Heart right ventricle (tissue), 16 donors: ENCODE measurements at places on chromosomes 16 and 17.

GRCh38 chr17:46722662-46723285 lies 95.7 kb downstream of the WNT3 start:
- DNase-seq = no peak
- peaks cover 34% of the 10 kb centered on the region for H3K36me3 ChIP-seq
- no peak overlapping the region for H3K27ac ChIP-seq
- no peaks in the 10 kb centered on the region for H3K27me3 ChIP-seq
- H3K4me3 ChIP-seq = no peak overlapping the region

- H3K27me3 ChIP-seq = no peaks in the 10 kb centered on the region
- no peaks in the 10 kb centered on the region for H3K36me3 ChIP-seq
- no peak for DNase-seq
- H3K27ac ChIP-seq = no peak overlapping the region
Measured at GRCh38 chr17:21201298-21201595, 12.7 kb downstream of the TMEM11 start.

DNA sequence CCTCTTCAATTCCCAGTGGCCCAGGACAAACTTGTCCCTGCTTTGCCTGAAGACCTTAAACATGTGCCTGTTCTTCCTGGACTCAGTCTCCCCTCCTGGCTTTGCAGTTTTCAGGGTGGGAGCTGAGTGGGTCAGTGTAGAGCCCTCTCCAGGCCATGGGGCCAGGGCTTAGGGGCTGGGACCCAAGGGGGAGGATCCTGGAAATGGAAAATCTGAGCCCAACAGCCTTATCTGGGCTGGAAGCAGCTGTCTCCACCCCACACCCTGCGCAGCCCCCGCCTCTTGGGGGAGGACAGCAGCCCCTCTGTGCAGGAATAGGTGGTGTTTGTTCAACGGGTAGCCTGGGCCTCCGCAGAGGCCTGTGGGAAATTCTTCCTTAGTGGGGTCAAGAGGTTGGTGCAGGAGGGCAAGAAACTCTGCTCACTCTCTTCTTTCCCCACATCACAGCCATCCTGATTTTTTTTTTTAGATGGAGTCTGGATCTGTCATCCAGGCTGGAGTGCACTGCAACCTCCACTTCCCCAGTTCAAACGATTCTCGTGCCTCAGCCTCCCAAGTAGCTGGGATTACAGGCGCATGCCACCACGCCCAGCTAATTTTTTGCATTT lies 6.8 kb upstream of the SMTNL2 start:
- no peak overlapping the region for H3K27ac ChIP-seq
- peaks cover 16% of the 10 kb centered on the region for H3K4me1 ChIP-seq
- H3K36me3 ChIP-seq = no peaks in the 10 kb centered on the region
- H3K4me3 ChIP-seq = no peak overlapping the region
- DNase-seq = no peak

- no peak for DNase-seq
- no peaks in the 10 kb centered on the region for H3K4me1 ChIP-seq
- no peak overlapping the region for H3K27ac ChIP-seq
- no peaks in the 10 kb centered on the region for H3K36me3 ChIP-seq
- H3K4me3 ChIP-seq = no peak overlapping the region
- H3K27me3 ChIP-seq = no peaks in the 10 kb centered on the region
Measured at GRCh38 chr16:50437769-50438437, 69.1 kb upstream of the BRD7 start.

DNA sequence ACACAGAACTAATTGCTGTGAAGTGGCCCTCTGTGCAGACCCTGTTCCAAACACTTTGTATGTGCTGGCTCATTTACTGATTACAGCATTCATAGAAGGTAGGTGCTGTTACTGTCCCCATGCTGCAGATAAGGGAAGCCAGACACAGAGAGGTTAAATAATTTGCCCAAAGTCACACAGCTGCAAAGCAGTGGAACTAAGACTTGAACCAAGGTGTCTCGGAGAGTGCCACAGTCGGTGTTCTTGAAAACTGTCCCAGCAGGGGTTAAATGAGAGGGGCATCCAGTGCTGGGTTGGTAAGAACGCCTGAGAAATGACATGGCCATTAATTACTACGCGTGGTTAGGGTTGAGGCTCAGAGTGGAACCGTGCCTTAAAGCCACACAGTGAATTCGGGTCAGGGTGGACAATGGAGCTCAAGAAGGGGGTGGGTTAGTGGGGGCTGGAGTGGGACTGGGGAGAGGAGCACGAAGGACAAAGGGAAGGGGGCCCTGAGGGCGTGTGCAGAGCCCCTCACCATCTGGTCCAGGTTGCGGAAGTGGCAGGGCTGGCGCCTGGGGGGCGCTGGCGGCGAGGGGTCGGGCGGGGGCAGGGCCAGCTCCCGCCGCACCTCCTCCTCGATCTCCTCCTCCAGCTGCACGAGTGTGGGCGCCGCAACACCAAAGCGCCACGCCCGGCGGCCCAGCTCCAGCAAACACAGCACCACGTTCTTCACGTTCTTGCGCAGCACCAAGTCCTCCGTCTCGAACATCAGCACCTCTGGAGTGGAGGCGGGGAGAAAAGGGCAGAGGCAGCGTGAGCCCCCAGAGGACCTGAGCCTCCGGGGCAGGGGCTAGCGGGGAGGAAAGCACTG lies 3.3 kb downstream of the GAS2L2 start:
- peaks cover 44% of the 10 kb centered on the region for H3K27me3 ChIP-seq
- DNase-seq = no peak

DNA sequence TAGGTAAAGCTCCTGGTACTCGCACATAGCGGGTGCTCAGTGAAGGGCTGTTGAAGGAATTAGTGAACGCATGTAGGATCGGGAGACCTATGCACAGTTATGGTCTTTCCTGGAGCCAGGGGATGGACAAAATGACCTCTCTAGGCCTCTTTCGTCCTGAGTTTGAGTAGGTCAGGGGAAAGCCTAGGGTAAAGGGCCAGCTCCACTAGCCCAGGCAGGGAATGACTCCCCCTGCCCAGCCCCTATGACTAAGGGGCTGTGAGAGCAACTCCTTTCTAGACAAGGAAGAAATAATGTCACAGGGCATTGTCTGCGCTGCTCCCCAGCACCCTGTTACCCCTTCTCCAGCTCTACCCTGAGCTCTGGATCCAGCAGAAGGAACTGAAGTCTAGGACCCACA lies 24.6 kb upstream of the FMNL1 start:
- no peak overlapping the region for H3K4me3 ChIP-seq
- H3K4me1 ChIP-seq = no peaks in the 10 kb centered on the region
- H3K27me3 ChIP-seq = no peaks in the 10 kb centered on the region
- no peak for DNase-seq
- no peaks in the 10 kb centered on the region for H3K36me3 ChIP-seq

DNA sequence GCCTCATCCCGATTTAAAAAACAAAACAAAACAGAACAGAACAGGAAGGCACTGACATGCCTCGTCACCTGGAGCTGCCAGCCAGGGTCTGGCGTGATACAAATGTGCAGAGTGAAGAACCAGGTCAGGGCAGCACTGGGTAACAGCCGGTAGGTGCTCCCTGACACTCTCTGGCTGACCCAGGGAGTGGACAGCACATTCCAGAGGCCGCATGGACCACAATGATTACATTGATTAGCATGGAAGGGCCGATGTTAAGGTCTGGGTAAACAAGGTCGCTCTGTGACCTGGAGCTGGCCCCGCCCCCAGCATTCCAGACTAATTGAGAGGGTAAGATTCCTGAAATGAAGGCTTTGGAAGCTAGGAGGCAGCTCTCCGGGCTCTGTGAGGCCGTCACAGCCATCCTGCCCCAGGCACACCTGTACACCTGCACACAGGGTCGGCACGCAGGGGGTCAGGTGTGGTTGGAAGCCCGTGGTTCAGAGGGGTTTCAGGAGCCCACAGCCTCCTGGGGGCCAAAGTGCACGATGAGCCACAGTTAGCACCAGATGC lies 21.4 kb downstream of the PIEZO1 start:
- H3K36me3 ChIP-seq = no peaks in the 10 kb centered on the region
- peaks cover 18% of the 10 kb centered on the region for H3K4me1 ChIP-seq
- no peak for DNase-seq

- H3K27me3 ChIP-seq = peaks cover 27% of the 10 kb centered on the region
- no peak for DNase-seq
- H3K36me3 ChIP-seq = no peaks in the 10 kb centered on the region
Measured at GRCh38 chr16:86232496-86232895, 277.8 kb upstream of the FOXF1 start.

DNA sequence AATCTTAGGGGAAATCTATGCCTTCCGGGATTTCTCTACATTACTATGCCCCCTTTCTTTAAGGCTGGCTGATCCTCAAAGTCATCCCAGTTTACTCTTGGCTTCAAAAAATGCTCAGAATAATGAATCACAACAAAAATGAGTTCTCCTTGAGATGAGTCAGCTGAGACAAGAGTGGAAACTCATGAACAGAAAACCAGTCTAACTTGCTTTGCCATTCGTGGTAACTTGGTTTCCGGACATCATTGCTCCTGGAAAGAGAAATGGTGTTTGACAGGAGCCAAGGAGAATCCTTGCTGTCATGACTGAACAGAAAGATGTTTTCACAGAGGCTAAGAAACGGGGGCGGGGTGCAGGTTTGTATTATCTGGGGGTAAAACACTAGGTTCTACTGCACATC lies 435.6 kb upstream of the DYNLRB2 start:
- H3K27me3 ChIP-seq = peaks cover 3% of the 10 kb centered on the region
- no peak overlapping the region for H3K27ac ChIP-seq
- DNase-seq = no peak

DNA sequence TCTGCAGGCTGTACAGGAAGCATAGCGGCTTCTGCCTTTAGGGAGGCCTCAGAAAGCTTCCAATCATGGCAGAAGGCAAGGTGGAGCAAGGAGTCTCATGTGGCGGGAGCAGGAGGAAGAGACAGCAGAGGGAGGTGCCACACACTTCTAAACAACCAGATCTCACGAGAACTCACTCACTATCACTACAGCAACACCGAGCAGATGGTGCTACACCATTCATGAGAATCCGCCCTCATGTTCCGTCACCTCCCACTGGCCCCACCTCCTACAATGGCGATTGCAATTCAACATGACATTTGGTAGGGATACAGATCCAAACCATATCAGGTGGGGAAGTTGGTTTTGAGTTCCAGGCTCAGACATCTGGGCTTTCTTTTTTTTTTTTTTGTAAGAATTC lies 31.9 kb upstream of the NUDT7 start:
- DNase-seq = no peak
- H3K4me3 ChIP-seq = no peak overlapping the region
- H3K27me3 ChIP-seq = peaks cover 9% of the 10 kb centered on the region
- H3K36me3 ChIP-seq = no peaks in the 10 kb centered on the region
- H3K4me1 ChIP-seq = no peaks in the 10 kb centered on the region

GRCh38 chr17:18377437-18378204 lies at the start of gene EVPLL:
Gene EVPLL, plus strand, starts transcription at chr17:18377778. Its CDS starts 3,160 bp downstream, at chr17:18380938.
- H3K4me3 ChIP-seq = no peak within 1 kb of the TSS
- H3K27me3 ChIP-seq = peaks cover 32% of the 10 kb centered on the region
- no peak for DNase-seq
- H3K36me3 ChIP-seq = no peaks in the 10 kb centered on the region
- H3K4me1 ChIP-seq = no peaks in the 10 kb centered on the region
- no peak within 1 kb of the TSS for H3K27ac ChIP-seq

DNA sequence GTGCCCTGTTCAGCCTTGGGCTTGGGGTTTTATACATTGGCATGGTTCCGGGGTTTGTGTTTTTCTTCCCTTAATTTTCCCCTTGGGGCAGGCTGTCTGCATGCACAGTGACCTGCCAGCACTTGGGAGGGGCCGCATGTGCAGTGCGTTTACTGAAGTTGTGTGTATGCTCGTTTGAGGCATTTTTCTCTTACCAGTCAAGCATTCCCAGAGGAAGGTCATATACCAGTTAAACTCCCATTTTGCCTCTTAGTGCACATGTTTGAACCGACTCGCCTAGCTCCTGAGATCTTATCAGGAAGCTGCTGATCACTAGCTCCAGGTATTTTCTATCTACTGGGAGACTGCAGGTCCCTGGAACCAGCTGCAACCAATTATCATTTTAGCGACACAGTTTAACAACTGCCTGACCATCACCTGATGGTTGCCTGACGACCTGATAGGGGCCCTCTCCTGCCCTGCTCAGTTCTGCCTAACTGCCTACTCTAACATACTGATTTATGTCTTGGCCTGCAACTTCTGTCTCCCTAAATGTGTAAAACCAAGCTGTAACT lies 51.4 kb downstream of the MFSD11 start:
- H3K36me3 ChIP-seq = no peaks in the 10 kb centered on the region
- no peaks in the 10 kb centered on the region for H3K4me1 ChIP-seq
- H3K27ac ChIP-seq = no peak overlapping the region

GRCh38 chr17:42720996-42721583 lies 23.8 kb downstream of the EZH1 start:
- no peaks in the 10 kb centered on the region for H3K4me1 ChIP-seq
- peaks cover 99% of the 10 kb centered on the region for H3K36me3 ChIP-seq
- no peak for DNase-seq
- no peak overlapping the region for H3K4me3 ChIP-seq
- H3K27ac ChIP-seq = no peak overlapping the region

DNA sequence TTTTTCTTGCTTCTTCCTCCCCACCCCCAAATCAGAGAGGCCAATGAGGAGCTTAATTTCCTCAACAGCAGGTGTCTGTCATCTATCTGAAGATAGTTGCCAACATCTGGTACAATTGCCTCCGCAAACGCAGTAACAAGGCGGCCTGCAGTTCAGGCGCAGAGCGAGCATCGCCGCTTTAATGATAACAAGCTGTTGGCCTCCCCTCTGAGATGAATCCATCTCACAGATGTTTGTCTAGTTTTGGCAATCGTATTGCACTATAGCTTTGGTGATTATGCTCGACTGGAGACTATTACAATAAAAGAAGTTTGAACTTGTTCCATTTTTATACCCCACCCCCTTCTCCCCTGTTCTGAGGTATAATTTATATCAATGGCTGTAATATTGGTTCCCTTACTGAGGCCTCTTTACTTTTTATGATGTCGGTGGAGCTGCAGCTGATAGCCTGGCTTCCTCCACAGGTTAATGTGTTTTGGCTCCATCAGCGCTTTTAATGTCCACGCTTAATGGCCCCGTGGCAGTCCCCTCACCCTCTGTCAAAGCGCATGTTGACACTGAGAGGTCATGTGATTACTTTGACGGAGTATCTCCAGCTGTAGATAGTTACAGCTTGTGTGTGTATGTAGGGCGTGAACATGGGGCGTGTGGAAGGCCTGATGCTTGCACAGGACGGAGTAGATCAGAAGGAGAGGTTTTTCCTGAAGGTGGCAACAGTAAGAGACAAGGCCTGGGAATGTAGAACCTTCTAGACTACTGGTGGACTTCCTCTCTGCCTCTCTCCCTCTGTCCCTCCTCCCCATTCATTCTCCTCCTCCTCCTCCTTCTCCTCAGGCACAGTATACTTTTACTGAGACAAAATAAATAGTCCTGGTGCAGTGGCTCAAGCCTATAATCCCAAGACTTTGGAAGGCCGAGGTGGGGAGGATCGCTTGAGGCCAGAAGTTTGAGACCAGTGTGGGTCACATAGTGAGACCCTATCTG lies 164.7 kb downstream of the MSI2 start:
- DNase-seq = no peak
- no peaks in the 10 kb centered on the region for H3K36me3 ChIP-seq
- no peak overlapping the region for H3K27ac ChIP-seq
- no peak overlapping the region for H3K4me3 ChIP-seq
- H3K4me1 ChIP-seq = peaks cover 39% of the 10 kb centered on the region
- no peaks in the 10 kb centered on the region for H3K27me3 ChIP-seq

GRCh38 chr16:77784441-77785372 lies 3.7 kb upstream of the VAT1L start:
- DNase-seq = no peak
- H3K36me3 ChIP-seq = no peaks in the 10 kb centered on the region
- no peaks in the 10 kb centered on the region for H3K27me3 ChIP-seq
- no peak overlapping the region for H3K4me3 ChIP-seq
- no peak overlapping the region for H3K27ac ChIP-seq
- no peaks in the 10 kb centered on the region for H3K4me1 ChIP-seq

- H3K4me3 ChIP-seq = no peak overlapping the region
- H3K27ac ChIP-seq = no peak overlapping the region
- no peak for DNase-seq
- H3K36me3 ChIP-seq = peaks cover 97% of the 10 kb centered on the region
- no peaks in the 10 kb centered on the region for H3K4me1 ChIP-seq
Measured at GRCh38 chr16:15631730-15632409, 11.1 kb downstream of the MARF1 start.
